Spleen (tissue), 13 donors: ENCODE measurements at places on chromosomes 3 and 15. TPM values are rescaled to one million over a fixed set of nuclear protein-coding genes. Genes with fewer than 3 reads are reported as not detected.

Gene HRG
- not detected for total RNA-seq

Gene CFAP44
- total RNA-seq, result 12.9 TPM

Gene PRRT3
- 1.9 TPM for total RNA-seq

Gene LMCD1
- 76.8 TPM for total RNA-seq

Gene SNTN
- not detected for total RNA-seq

Gene TTLL13
- not detected for total RNA-seq

Gene SYNPR
- not detected for total RNA-seq

Gene CPA3
- not detected for total RNA-seq

Gene GJD2
- total RNA-seq, result not detected
